ENCODE measurements at places on chromosomes 5 and 9.
A peak's percentile ranks its signal among the peaks of the same experiment; 100 is the strongest.

DNA sequence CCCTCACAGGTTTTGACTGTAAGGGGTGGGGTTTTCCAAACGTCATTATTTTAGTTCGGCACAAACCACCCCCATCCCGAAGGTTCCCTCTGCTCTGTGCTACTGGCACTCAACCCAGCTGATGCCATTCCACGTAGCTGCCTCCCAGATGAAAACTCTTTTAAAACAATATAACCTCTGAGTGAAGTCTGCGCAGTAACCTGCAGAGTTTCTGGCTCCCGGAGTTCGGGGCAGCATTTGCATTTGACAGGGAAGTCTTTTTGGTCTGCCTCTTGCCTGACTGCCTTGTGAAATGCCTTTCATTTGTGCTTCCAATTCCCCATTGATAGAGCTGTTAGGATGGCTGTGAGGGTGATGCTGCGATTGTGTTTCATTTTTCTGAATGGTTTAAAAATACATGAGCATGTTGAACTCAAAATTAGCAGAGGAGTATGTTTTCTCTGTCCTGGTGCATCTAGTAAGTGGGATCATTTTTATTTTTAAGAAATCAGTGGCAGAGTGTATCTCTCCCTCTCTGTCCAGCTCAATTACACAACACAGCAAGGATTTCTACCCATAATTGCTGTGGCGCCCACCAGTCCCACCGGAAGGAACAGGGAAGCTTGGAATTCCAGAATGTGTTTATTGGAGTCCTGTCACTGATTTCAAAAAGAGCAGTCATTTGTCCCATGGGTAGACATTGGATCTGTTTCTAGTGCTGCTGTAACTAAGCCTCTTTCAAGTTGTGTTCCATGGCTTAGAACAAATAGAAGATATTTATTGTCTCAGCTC, 24.8 kb downstream of the ADCY2 start:
- no peak for DNase-seq

GRCh38 chr9:129850821-129851550, 15.7 kb downstream of the USP20 start:
- DNase-seq: no peak

GRCh38 chr5:95738072-95738471, 6.9 kb downstream of the RHOBTB3 start:
- DNase-seq: no peak

GRCh38 chr9:32339424-32339823, 45.0 kb upstream of the ACO1 start:
- DNase-seq: no peak

- no peak for DNase-seq
Observed at GRCh38 chr5:88518131-88519016, 249.7 kb upstream of the TMEM161B start.

DNA sequence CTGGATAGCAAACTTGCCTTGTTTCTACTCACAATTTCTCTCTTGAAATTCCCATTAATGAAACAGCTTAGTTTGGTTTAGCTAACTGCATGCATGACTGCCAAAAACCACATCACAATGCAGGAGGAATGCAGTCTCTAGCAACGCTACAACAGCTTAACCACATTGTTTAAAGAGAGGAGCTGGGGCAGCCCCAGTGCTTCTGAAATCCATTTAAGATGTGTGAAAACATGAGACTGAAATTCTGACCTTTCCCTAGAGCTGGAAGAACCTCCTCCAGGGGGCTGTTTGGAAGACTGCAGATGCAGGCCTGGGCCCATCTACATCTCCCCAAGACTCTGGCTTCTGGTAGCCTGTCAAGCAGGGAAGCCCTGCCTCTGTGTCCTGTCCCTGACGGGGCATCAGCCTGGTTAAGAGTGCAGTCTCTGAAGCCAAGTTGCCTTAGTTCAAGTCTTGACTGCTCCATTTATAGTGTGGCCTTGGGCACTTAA, 157.1 kb downstream of the ZNF462 start:
- DNase-seq: peak; percentile 95

DNA sequence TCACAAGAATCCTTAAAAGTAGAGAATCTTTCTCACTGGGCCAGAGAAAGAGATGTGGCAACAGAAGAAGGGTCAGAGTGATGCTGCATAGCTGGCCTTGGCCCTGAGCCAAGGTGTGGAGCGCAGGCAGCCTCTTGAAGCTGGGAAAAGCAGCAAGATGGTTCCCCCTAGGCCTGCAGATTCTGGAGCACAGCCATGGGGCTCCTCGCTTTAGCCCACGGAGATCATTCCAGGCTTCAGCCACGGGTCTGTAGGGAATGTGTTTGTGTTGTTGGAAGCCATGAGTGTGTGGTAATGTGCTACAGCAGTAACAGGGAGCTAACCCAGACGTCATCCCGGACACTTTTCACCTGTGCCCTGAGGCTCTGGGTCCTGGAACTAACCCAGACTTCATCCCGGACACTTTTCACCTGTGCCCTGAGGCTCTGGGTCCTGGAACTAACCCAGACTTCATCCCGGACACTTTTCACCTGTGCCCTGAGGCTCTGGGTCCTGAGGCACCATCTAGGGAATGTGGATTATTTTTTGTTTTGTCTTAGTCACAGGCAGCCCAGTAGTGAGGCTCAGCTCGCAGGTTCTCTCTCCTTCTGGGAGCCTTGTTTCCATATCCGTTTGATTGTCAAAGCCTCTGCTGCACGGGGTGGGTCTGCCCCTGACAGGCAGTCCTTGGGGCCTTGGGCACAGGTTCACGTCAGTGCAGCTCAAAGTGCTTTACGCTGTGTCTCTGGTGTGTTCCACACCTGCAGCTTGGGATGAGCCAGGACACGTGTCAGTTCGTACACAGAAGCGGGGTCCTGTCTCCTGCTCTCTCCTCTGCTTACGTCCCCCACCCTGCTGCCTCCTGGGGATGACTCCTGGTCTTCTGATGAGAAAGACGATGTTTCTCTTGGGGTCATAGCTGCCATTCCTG, 56.3 kb upstream of the EXOC3 start:
- DNase-seq: peak; percentile 39

- peak; percentile 97 for DNase-seq
Observed at GRCh38 chr5:59193616-59194319, 610.9 kb downstream of the RAB3C start.

DNA sequence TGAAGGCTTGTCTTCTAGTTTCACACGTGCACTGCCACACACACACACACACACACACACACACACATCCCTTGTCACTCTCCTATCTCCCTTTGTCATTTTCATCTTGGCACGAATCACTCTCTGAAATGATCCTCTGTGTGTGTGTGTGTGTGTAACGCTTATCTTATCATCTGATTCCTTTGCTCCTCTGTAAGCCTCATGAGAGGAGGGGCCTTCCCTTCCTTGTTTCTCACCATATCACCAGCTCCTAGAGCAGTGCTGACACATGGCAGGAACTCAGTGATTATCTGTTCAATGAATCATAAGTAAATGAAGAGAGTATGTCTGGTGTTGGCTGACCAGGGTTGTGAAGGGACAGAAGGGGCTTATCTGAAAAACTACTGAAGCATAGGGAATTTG, 53.3 kb downstream of the PDE4D start:
- DNase-seq: peak; percentile 36

GRCh38 chr9:3746296-3747275, 220.8 kb upstream of the RFX3 start:
- peak; percentile 93 for DNase-seq

- DNase-seq: no peak
Observed at GRCh38 chr9:86945728-86946200, 1.5 kb downstream of the GAS1 start.

DNA sequence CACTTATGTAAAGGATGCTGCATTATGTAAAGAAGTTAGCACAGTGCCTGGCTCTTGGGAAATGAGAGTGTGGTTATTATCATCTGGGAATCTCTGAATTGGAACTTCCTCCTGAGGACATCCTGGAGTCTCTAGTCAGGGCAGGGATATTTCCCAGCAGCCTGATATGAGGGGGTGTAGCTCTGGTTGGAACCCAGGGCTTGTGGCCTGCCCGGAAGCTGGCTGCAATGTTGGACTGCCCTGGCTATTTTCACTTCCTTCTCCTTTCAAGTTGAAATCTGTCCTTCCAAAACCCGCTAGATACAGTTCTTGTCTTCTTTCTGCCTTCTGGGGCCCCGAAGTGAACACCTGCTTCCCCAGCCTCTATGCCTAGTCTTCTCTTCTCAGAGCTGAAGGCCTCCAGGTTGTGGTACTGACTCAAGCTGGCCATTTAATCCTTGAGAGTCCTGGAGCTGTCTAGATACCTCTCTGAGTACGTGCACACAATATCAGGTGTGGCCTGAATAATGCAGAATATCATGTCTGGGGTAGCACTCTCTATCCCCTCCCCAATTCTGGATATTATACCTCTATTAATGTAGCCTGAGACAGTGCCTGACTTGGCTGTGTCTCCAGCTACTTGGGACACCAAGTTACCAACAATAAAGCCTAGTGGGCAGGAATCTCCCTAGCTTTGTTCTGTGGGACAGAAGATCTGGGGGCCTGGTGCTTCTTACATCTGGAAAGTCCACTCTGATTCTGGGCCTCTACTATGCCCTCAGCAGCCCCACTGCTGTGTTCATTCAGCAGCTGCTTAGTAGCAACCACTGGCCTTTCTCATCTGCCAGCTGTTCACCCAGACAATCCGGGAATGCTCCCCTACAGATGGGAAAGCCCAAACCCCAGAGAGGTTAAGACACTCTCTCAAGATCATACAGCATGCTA, 45.0 kb downstream of the SLC6A7 start:
- DNase-seq: no peak

DNA sequence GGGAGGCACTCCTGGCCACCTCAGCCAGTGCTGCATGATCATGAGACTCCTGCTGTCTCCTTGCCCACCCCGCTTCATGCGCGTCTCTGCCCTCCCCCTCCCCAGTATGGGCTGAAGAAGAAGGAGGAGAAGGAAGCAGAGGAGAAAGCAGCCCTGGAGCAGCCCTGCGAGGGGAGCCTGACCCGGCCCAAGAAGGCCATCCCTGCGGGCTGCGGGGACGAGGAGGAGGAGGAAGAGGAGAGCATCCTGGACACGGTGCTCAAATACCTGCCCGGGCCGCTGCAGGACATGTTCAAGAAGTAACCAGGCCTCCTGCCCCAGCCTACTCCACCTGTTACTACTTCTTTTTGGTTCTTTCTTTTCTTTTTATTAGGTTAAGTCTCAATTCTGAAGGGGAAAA, 8.4 kb downstream of the CPLX2 start:
- DNase-seq: no peak

- DNase-seq: no peak
Observed at GRCh38 chr9:124202447-124202971, 55.2 kb upstream of the NEK6 start.

DNA sequence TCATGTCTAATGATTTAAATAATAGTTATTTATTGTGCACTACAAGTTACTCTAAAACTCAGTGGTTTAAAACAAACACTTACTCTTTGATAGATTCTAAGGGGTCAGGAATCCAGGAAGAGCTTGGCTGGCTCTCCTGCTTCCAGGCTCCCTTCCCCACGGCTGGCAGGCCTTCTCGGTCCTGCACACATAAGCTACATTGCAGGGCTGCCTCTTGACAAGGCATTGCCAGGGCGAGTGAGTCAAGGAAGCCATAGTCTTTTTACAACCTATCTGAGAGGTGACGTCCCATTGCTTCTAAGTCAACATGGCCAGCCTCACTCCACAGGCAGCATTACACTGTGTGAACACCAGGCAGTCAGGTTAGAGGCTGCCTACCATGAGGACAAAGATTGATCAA, 119.8 kb downstream of the AUH start:
- no peak for DNase-seq

DNA sequence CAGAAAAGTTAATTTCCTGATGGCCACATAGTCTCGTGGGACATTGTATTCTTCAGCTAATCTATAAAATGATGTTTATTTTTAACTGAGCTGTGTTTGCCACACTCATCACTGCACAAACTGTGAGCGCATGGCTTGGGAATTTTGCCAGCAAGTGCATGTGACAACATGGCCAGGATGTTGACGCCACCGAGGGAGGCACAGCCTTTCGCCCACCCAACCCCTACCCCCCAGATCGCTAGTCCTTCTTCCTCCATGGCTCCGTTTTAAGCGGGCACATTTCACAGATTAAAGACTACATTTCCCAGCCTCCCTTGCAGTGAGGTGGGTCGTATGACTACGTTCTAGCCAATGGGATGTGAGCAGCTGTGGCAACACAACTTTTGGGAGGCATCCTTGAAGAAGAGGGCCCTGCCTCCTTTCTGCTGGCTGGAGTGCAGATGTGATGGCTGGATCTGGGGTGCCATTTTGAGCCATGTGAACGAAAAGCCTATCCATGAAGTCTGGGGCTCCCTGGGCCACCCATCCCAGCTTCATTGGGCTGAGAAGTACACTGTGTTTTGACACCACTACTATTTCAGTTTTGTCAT, 7.9 kb downstream of the NRARP start:
- DNase-seq: peak; percentile 63

DNA sequence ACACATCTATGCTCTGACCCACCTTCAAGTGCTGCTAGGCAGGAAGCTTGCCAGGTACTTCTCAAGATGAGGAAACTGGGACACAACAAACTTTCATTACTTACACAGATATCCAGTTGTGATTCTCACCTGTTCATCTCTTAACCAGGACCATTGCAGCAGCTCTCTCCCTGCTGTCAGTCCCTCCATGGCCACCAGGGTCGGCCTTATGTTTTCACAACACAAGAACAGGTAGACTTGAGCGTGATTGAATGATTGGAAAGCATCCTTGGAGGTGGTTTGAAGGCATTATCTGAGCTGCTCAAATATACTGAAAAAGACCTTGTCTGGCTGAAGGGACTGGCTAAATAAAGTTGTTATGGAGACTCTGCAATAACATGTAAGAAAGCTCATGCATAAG, 94.4 kb downstream of the MTREX start:
- no peak for DNase-seq

GRCh38 chr9:37155601-37156000, 35.2 kb downstream of the ZCCHC7 start:
- DNase-seq: no peak

DNA sequence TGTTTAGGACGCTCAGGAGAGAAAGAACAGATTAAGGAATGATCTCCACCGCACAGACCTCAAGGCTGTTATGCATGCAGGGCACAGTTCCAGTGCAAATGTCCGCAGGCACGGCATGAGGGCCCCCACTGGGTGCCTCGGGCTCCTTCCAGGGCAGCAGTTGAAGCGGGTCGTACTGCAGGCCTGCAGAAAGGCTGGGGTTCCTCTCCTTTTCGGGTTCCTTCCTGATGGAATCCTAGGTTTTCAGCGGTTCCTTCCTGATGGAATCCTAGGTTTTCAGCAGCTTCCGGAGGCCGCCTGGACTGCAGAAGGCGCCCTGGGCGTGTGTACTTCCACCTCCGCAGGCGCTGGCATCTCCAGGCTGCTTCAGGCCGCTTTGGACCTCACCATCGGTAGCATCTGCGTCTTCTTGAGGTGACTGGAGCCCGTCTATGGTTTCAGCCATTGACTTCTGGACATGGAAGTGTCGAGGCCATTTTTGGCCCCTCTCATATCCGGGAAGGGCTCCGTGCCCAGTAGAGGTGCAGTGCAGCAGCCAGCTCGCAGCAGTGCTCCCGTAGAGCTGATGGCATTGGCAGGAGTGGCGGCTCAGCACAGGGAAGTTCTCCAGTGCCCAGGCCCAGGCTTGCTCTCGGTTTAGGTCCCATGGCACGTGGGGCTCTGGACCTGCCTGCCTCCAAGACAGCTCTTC, 5.6 kb upstream of the MGAT4B start:
- no peak for DNase-seq
